ENCODE measurements at places on chromosomes 4 and X.

DNA sequence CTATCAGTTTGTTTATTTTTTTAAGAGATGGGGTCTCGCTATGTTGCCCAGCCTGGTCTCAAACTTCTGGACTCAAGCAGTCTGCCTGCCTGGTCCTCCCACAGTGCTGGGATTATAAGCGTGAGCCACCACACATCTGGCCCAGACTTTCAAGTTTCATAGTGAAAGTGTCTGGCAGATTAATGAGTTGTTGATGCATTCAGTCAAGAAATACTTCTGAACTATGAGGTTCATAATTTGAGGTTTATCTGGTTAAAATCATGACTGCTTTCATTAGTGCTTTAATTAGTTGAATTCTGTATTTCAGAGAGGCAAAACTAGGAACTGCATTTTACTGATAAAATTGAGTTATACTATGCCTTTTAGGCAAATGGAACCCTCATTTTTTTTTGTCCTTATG lies 638.6 kb downstream of the RPA4 start:
- DNase-seq, result no peak

GRCh38 chr4:119493886-119494285 lies 134.7 kb downstream of the PDE5A start:
- no peak for DNase-seq

GRCh38 chr4:40656201-40656863 lies 26.7 kb upstream of the RBM47 start:
- DNase-seq, result no peak

GRCh38 chrX:13652287-13652793 lies 601 bp upstream of the TCEANC start:
- no peak for DNase-seq

DNA sequence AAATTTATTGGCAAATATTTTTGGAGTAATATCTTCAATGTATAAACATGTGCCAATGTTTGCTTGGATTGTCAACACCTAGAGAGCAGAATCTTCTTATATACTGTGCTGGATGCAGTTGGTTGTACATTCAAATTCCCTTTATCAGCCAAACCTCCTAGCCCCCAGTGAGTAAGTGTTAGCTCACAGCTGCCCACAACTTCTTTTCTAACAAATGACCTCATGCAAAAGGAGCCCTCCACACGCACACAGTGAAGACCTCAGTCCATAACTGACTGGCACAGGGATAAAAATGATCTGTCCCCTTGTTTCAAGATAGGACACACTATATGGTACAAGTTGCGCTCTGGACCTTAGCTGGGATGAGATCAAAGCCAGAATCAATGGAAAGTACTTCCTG lies 458.0 kb upstream of the NWD2 start:
- no peak for DNase-seq

Measured in NCI-H187 treated with DMSO at 0.1 percent for 48 hours (cell line).